ENCODE measurements at places on chromosomes 6 and 20.

GRCh38 chr6:50097966-50098640 lies 48.4 kb upstream of the DEFB112 start:
- DNase-seq: no peak

GRCh38 chr20:881051-881782 lies 34.9 kb downstream of the ANGPT4 start:
- no peak for DNase-seq

GRCh38 chr6:105994118-105994590 lies 92.0 kb upstream of the PRDM1 start:
- peak; percentile 41 for DNase-seq

- DNase-seq: peak; percentile 80
Measured at GRCh38 chr20:1225783-1226654, at the start of gene RAD21L1. Gene RAD21L1, plus strand, starts transcription at chr20:1226044. Its CDS starts 2,410 bp downstream, at chr20:1228454.

DNA sequence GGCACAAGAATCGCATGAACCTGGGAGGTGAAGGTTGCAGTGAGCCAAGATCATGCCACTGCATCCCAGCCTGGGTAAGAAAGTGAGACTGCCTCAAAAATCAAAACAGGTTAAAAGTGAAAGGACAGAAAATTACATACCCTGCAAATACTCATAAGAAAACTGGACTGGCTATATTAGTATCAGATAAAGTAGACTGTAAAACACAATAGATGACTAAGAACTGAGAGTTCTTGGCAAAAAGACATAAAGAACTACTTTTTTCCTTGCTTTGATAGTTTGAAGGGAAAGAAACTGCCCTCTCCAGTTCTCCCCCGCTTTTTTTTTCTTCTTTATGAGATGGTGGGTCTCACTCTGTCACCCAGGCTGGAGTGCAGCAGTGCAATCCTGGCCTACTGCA lies 17.0 kb downstream of the SNX3 start:
- DNase-seq: no peak

- DNase-seq: no peak
Measured at GRCh38 chr6:107871016-107871415, 46.9 kb upstream of the SCML4 start.

- no peak for DNase-seq
Measured at GRCh38 chr6:5541751-5542432, 280.6 kb downstream of the FARS2 start.

- DNase-seq: no peak
Measured at GRCh38 chr6:29790626-29791025, 37.0 kb upstream of the HLA-G start.

DNA sequence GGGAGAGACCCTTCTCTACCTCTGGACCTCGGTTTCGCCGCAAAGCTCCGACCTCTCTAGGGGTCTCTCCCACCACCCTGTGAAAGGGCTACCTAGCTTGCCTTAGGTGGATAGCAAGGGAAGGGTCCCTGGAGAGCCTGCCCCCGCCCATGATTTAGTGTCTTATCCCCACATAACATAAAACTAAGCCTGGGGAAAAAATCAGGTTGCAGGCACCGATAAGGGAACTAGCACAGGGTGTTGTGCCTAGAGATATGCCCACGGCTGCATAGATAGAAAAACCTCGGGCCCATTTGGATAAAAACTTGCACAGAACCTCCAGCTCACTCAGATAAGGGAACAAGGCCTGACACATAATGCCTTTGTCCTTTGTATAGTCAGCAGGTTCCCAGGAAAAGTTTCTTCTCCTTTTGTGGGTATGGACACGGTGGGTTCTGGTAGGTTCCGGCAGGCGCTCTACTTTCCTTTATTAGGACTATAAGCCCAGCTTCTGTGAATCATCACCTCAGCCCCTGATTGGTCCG lies 846 bp downstream of the ZSCAN31 start:
- no peak for DNase-seq

- DNase-seq: no peak
Measured at GRCh38 chr20:32193996-32194395, 13.5 kb downstream of the PLAGL2 start.

- no peak for DNase-seq
Measured at GRCh38 chr20:46113113-46113470, 5.0 kb upstream of the CD40 start.

GRCh38 chr6:138248878-138249277 lies 30.6 kb upstream of the PBOV1 start:
- no peak for DNase-seq

- DNase-seq: no peak
Measured at GRCh38 chr6:142816031-142816430, 128.9 kb downstream of the HIVEP2 start.

GRCh38 chr6:25550631-25551030 lies 101.4 kb upstream of the SCGN start:
- DNase-seq: no peak

DNA sequence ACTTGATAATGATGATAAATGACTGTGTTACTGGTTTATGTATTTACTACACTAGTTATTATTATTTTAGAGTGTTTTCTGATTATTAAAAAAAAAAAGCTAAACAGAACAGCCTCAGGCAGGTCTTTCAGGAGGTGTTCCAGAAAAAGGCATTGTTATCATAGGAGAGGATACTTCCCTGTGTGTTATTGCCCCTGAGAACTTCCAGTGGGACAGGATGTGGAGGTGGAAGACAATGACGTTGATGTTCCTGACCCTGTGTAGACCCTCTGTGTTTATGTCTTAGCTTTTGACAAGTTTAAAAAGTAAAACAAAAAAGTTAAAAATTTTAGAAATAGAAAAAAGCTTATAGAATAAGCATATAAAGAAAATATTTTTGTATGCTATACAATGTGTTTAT lies 49.1 kb downstream of the NCOA7 start:
- no peak for DNase-seq

DNA sequence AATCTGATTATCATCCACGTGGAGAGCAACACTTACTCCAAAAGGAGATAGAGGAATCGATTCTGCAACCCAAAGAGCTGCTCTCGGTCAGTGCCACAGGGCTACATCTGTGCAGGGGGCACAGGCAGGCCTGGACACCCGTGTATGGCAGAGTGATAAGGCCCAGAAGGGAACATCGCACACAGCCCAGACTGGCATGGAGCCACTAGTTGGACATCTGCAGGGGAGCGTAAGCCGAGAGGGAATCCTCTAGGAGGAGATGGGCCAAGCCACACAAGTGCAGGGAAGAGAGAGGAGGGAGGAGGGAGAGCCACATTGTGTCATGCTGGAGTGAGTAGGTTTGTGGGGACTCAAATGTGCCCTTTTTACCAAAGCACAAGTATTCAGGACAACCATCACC lies 50.4 kb upstream of the ENTPD6 start:
- DNase-seq: peak; percentile 77

GRCh38 chr6:6834356-6835222 lies 246.1 kb downstream of the LY86 start:
- DNase-seq: no peak

- DNase-seq: no peak
Measured at GRCh38 chr6:73632346-73632745, 21.4 kb downstream of the SLC17A5 start.

GRCh38 chr20:52766645-52767435 lies 205.3 kb upstream of the TSHZ2 start:
- peak; percentile 72 for DNase-seq

DNA sequence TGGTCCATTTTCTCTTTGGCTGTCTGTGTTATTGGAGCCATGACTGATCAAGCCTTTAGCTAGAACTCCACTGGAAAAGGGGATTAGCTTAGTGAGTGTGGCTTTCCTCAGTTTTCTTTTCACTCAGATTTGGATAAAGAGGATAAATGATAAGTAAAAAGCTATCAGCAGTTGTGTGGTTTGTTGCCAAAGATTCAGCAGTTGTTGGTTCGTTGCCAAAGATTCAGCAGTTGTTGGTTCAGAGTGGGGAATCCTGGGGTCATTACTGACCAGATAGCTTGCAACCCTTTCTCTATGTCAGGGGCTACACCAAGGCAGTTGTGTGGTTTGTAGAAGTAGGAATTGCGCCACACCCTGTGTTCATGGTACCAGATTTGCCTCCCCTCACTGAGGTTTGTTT lies 107.7 kb upstream of the SCP2D1 start:
- no peak for DNase-seq

- no peak for DNase-seq
Measured at GRCh38 chr6:17219098-17219497, 62.1 kb upstream of the RBM24 start.

GRCh38 chr6:70758883-70759282 lies 91.2 kb downstream of the SMAP1 start:
- no peak for DNase-seq

DNA sequence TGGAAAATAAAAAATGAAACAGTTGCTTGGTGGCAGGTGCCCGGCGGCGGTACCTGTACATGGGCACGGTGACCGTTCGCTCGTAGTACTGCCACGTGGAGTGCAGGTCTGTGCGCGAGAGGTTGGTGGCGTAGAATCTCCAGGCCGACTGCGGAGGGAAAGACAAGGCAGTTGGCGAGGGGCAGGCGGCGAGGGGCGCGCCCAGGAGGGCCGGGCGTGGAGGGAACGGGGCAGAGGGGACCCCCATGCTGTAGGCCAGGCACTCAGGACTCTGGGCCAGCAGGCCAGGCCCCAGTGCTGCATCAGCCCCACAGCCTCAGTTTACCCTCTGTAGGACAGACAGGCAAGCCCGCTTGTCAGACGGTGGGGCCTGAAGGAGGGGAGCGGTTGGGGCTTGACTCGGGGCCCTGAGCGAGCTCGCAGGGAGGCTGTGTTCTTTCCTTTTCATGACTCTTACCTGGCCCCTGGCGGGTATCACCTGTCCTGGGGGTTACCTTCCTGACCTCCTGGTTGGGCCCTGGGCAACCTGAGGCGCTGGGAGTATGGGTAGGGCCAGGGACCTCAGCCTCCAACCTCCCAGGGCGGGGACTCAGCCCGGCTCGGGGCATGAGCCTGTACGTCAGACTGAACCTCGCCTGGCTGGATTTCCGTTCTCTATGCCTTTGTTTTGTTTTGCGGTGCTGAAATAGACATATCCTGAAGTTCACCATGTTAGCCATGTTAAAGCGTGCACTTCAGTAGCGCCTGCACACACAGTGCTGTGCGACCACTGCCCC lies 38.5 kb downstream of the KCNQ2 start:
- no peak for DNase-seq

- no peak for DNase-seq
Measured at GRCh38 chr6:43070028-43070632, 6.0 kb upstream of the PTK7 start.

- DNase-seq: no peak
Measured at GRCh38 chr6:132490478-132491204, 22.3 kb downstream of the STX7 start.

DNA sequence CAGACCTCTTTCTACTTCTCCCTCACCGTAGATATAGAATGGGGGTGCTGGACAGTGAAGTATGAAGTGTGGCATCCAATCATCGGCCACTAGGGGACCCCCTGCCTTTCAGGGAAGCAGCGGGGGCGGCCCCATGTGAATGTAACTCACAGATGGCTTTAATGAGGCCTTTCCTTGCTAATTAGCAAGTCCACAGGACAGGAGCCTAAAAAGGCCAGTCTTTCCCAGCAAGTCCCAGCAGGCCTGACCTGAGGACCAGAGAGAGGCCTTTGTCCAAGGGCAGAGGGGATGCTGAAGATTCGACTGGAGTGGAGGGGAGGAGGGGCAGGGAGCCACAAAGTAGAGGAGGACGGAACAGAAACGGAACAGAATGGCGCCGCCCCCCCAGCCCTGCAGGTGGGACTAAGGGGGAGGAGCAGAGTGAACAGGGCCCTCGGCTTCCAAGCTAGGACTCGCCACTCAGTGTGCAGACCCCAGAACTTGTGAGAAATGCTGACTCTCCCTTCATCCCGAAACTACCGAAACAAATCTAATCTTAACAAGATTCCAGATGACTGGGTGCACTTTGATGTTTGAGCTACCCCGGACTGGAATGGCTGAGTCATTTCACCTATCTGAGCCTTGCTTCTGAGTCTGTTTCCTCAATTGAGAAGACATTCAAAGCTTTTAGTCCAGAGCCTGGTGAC lies 5.8 kb downstream of the C6orf132 start:
- no peak for DNase-seq

DNA sequence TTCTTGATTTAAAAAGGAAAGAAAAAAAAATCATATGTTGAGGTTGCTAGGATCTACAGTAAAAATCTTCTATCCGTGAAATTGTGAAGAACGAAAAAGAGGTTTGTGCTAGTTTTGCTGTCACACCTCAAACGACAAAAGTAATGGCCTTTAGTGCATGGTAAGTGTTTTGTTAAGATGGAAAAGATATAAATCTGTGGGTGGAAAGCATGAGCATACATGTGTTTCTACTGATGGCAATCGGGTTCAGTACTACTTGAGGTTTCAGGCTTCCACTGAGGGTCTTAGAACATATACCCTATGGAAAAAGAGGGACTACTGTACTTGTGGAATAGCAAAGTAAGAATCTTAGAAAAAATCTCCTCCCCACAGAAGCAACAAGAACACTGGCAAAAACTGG lies 58.0 kb downstream of the AHI1 start:
- DNase-seq: no peak

- DNase-seq: no peak
Measured at GRCh38 chr6:2081155-2082138, 164.0 kb downstream of the GMDS start.

- no peak for DNase-seq
Measured at GRCh38 chr6:34028691-34029360, 117.1 kb downstream of the GRM4 start.

GRCh38 chr6:37482606-37483251 lies 17.0 kb downstream of the CCDC167 start:
- no peak for DNase-seq

- DNase-seq: no peak
Measured at GRCh38 chr6:145887969-145888368, 73.4 kb upstream of the FBXO30 start.

DNA sequence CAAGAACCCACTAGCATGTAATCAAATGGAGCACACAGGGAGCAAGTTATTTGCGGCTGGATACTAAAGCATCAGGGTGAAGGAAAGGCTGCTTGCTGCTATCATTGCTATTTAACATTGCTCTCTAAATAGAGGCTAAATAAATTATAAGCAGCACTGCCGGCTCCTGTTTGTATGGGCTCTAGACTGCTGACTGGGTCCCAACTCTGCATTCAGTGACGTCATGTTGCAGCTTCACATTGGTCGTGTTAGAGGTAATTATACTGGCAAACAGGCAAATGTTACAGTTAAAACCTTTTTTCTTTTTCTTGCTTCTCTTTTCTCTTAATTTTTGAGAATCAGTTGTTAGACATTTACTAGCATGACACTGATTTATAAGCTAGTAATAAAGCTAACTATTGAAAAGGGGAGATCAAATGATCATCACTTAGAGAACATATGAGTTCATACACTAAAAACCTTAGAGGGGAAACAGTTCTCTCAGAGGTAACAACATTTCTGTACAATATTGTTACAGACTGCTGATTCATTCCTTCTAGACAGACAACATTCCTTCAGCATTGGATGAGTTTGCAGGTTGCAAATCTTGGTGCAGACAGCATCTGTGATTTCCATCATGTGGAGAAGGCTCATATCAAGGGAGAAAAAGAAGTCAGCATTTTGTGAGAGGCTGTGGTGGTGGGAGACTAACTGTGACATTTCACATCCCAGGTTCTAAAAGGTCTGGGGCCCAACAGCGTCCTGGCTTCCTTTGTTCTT lies 15.9 kb downstream of the RFPL4B start:
- no peak for DNase-seq
